ENCODE measurements at places on chromosomes 16 and 17. TPM values are rescaled to one million over a fixed set of nuclear protein-coding genes. Genes with fewer than 3 reads are reported as not detected.

DNA sequence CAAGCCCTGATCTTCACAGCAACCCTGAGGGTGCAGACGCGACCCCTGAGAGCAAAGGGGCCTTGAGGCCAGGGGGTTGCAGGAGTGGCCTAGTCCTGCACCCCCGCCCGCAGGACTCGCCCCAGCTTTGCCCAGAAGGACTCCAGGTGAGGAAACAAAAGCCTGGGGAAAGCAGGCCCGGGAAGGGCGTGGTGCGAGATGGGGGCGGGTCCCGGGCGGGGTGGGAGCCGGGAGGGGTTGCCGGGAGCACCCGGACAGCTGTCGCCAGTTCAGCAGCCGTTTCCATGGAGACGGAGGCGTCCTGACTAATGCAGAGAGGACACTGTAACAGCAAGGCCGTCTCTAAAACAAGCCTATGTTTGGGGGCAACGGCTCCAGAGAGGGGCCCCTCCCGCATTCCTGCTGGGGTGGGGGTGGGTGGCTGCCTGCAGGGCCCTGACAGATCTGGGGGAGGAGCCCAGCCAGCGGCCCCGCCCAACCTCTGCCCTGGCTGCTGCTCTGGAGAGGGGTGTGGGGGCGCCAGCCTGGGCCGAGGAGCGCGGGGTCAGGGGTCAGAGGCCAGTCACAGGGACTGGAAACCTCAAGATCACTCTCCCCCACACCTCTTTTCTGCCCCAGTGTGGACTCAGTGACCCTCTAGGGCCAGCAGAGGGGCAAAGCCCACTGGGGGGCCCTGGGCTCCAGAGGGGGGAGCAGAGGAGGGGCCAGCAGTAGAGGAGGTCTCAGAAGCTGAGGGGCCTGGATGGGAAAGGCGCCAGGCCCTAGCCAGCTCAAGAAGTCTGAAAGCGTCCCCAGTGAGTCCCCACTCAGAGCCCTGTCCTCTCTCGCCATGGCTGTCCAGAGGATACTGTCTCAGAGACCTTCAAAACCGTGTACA, 3.1 kb upstream of the TPPP3 start:
- no peak for DNase-seq
- no peak overlapping the region for H3K4me3 ChIP-seq
- no peak overlapping the region for H3K27ac ChIP-seq
- no peaks in the 10 kb centered on the region for H3K36me3 ChIP-seq

DNA sequence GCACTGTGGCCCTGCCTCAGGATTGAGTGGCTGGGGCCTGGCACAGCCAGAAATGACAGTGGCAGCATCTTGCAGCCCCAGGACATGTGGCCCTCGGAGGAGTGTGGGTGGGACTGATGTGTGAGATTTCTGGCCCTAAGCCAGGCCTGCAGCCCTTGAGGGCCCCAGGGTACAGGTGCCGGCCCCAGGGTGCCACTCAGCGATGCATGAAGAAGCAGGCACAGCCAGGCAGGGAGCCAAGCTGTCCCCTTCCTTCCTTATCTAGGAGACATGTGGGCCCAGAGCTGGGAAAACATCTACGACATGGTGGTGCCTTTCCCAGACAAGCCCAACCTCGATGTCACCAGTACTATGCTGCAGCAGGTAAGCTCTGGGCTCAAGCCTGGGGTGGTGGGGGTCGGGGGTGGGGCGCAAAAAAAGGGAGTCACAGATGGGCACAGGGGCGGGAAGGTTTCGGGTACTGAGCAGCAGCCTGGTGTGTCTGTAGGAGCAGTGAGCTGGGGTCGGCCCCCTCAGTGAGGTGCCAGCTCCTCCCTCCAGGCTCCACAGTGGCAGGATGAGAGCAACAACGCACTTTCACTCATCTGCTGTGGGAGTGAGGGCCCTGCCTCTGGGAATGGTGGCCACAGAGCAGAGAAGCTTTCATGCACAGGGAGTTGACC, 4.1 kb downstream of the ACE start:
- H3K27ac ChIP-seq: no peak overlapping the region
- H3K4me1 ChIP-seq: peaks cover 9% of the 10 kb centered on the region
- H3K36me3 ChIP-seq: no peaks in the 10 kb centered on the region
- H3K27me3 ChIP-seq: peaks cover 14% of the 10 kb centered on the region

- no peaks in the 10 kb centered on the region for H3K27me3 ChIP-seq
- H3K4me3 ChIP-seq: no peak overlapping the region
- no peaks in the 10 kb centered on the region for H3K36me3 ChIP-seq
- no peaks in the 10 kb centered on the region for H3K4me1 ChIP-seq
- no peak for DNase-seq
Observed at GRCh38 chr16:72997141-72997542, 50.8 kb downstream of the ZFHX3 start.

GRCh38 chr16:50437769-50438437, 69.1 kb upstream of the BRD7 start:
- H3K4me3 ChIP-seq: no peak overlapping the region
- no peaks in the 10 kb centered on the region for H3K4me1 ChIP-seq
- H3K36me3 ChIP-seq: peaks cover 14% of the 10 kb centered on the region
- H3K27me3 ChIP-seq: no peaks in the 10 kb centered on the region

DNA sequence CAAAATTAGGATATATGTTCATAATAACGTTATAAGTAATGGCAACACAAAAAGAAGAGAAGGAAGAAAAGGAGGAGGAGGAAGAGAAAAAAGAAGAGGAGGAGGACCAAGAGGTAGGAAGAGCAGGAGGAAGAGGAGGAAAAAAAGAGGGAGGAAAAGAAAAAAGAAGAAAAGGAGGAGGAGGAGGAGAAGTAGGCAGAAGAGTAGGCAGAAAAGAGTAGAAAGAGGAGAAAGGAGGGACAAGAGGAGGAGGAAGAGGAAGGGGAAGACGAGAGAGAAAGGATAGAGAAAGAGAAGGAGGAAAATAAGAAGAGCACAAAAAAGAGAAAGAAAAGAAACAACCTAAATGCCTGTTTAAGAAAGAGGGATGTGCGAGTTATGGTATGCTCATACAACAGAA, 5.6 kb upstream of the CD300LB start:
- no peaks in the 10 kb centered on the region for H3K36me3 ChIP-seq
- H3K4me1 ChIP-seq: peaks cover 12% of the 10 kb centered on the region
- no peak overlapping the region for H3K27ac ChIP-seq
- no peak for DNase-seq

The KRTAP4-5 gene
- total RNA-seq: not detected
